ENCODE measurements at places on chromosomes 1 and 21. TPM values are rescaled to one million over a fixed set of nuclear protein-coding genes. Genes with fewer than 3 reads are reported as not detected.

DNA sequence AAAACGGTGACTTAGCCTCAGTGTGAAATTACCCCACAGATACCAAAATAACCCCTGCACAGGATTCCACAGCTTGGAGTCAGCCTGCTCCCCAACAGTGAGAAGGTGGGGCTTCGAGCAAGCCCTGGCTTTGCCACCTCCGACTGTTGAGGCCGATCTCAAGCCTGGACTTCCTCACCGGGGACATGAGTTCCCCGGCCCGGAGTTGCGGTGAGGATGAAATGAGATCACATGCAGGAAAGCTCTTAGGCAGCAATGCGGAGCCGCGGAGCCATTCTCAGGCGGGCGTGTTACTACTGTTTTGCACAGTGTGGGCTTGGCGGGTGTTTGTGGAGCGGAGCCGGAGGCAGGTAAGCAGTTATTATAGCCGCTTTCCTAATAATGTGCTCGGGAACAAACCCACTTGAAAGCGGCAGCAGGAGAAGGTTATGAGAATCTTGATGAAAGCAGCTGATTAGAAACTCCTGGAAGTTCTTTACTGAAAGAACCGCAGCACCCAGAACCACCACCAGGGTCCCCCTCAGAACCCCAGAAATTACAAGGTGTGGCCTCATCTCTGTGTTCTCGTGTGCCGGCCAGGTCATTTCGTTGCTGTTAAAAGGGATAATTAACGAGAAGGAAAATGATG is 3.9 kb upstream of the CLSTN1 start:
- H3K27ac ChIP-seq = no peak overlapping the region
- H3K4me3 ChIP-seq = no peak overlapping the region
- H3K36me3 ChIP-seq = no peaks in the 10 kb centered on the region
- DNase-seq = no peak
- no peaks in the 10 kb centered on the region for H3K27me3 ChIP-seq
- peaks cover 47% of the 10 kb centered on the region for H3K4me1 ChIP-seq

DNA sequence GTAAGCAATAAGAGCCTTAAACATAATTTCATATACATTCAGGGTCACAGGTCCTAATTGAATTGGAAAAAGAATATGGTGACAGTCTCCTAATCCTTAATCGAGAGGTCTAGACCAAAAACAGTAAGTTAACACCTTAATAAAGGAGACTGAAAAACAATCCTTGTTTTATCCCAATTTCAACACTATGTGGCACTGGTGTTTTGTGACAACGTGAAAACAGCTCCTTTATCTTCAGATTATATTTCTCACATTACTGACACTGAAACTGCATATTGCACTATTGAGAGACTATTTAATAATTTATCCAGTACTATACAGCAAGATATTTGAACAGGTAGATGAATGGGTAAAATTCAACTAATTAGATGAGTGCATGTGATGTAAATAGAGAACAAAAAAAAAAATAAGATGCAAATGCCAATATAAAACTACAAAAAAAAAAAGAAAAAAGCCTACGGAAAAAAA is 34.1 kb downstream of the TP53BP2 start:
- H3K4me1 ChIP-seq = no peaks in the 10 kb centered on the region
- H3K4me3 ChIP-seq = no peak overlapping the region
- H3K36me3 ChIP-seq = peaks cover 35% of the 10 kb centered on the region

GRCh38 chr1:85142753-85143152 is 58.1 kb downstream of the SYDE2 start:
- no peak overlapping the region for H3K4me3 ChIP-seq
- peaks cover under 1% of the 10 kb centered on the region for H3K4me1 ChIP-seq
- H3K36me3 ChIP-seq = no peaks in the 10 kb centered on the region
- DNase-seq = no peak
- H3K27me3 ChIP-seq = no peaks in the 10 kb centered on the region

DNA sequence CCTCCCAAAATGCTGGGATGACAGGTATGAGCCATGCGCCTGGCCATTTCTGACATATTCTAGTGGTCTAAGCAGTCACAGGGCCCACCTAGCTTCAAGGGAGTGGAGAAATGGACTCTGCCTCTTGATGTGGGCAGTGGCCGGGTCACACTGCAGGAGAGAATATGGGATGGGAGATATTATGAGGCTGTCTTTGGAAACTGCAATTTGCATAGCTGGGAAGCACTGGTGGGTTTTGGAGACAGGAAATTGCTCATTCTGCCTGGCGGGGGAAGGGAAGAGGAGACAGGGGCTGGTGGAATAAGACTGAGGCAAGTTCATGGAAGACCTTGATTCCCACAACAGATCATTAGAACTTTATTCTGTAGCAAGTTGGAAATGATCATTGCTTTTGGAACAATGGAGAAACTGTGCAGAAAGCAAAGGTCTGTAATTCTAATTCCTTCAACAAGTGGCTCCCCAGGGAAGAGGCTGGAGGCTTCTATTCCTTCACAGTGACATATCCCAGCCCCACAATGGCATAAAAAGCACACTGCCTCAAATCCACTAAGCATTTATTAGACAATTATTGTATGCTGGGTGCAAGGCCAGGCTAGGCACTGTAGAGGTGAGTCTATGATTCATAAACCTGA is 10.5 kb downstream of the NCMAP start:
- no peaks in the 10 kb centered on the region for H3K36me3 ChIP-seq
- peaks cover 7% of the 10 kb centered on the region for H3K4me1 ChIP-seq
- no peaks in the 10 kb centered on the region for H3K27me3 ChIP-seq

GRCh38 chr21:44658913-44659595 is 1.3 kb downstream of the KRTAP12-3 start:
- no peak overlapping the region for H3K4me3 ChIP-seq
- no peaks in the 10 kb centered on the region for H3K36me3 ChIP-seq
- DNase-seq = no peak
- peaks cover 20% of the 10 kb centered on the region for H3K27me3 ChIP-seq

- no peak overlapping the region for H3K4me3 ChIP-seq
- no peak overlapping the region for H3K27ac ChIP-seq
- H3K27me3 ChIP-seq = no peaks in the 10 kb centered on the region
- no peaks in the 10 kb centered on the region for H3K36me3 ChIP-seq
- no peaks in the 10 kb centered on the region for H3K4me1 ChIP-seq
Measured at GRCh38 chr1:71738256-71738655, 544.1 kb downstream of the NEGR1 start.

Gene WDR3
- total RNA-seq = 14.7 TPM

Gene DDI2
- 33.8 TPM for total RNA-seq

Gene RNU1-3
- total RNA-seq = under 0.01 TPM

Gene AQP10
- not detected for total RNA-seq
